GM12891 (cell line): ENCODE measurements at places on chromosomes 5 and 9.

- no peak for DNase-seq
Observed at GRCh38 chr5:65765582-65765981, 43.6 kb downstream of the NLN start.

GRCh38 chr5:4019841-4020240 is 424.2 kb downstream of the IRX1 start:
- DNase-seq: no peak

GRCh38 chr9:120928483-120929228 is 2.1 kb upstream of the TRAF1 start:
- DNase-seq: peak; percentile 53

DNA sequence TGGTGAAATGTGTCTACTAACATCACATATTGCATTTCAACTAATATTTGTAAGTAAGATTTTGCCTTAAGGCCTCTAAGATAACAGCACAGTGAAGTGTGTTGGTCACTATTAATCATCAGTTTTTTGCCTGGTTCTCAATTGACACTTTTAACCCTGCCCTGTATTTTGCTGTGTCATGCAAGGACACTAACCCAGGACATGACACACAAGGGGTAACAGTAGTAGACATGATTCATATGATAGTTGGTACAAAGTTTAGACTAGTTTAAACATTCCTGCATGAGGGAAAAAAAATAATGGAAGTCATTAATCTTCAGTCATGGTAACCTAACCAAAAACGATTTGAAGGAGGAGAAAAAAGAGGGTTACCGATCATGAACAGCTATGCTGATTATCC is 207.0 kb downstream of the DEPDC1B start:
- no peak for DNase-seq

DNA sequence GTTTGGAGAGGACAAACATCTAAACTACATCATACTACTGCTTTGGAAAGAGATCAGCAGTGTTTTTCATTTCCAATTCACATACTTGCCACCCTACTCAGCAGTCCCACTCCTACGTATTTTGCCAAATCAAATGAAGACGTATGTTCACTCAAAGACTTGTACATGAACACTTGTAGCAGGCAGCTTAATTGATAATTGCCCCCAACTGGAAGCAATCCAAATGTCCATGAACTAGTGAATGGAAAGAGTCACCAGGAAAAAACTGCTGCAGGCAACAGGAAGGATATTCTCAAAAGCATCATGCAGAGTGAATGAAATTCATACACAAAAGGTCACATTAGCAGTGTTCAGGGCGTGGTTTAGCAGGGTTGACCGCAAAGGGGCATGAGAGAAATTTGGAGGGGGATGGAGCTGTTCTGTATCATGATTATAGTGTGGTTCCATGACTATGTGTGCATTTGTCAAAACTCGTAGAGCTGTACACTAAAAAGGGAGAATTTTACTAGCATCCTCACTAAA is 38.8 kb downstream of the PAEP start:
- DNase-seq: no peak

DNA sequence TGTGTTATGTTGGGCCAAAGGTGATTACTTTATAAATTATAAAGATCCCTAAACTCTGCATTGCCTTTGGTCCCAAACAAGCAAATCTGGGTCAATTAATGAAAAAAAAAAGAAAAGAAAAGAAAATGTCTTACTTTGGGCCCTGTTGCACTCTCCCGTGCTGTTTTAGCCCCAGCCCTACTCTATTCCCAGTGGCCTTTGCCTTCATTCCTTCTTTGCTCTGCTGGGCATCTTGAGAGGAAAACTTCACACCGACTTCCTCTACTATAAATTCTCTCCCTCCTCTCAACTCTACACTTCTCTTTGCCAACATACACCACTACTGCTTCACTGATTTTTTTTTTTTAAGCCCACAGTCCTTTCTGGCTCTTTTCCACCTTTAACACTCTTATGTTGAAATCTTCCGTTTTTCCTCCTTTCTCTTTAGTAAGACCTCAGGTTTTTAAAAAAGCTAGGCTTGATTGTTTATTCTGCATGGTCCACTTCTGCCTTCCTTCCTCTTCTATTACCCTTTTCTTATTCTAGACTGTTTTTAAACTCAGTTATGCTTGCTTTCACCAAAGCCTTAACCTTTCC is 4.5 kb upstream of the MSMP start:
- no peak for DNase-seq

- peak; percentile 42 for DNase-seq
Observed at GRCh38 chr5:76818844-76819831, at the start of gene F2RL1. TSS of gene F2RL1 (plus strand) at chr5:76819030. CDS start at chr5:76819183, 153 bp downstream.

DNA sequence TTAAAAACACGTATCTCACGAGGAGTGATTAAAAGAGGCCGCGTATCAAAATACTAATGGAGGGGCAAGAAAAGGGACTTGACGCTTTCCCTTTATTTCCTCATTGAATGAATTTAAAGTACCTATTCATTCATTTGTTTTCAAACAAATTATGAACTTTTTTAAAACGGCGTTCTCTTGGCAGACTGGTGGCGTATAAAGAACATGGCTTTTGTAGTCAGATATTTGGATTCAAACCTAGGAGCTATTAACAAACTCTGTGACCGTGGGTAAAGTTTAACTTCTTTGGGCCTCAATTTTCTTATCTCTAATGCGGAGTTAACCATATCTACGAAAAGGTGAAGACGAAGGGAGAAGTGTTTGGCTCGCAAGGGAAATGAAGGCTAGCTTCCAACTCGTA is 876 bp downstream of the CAAP1 start:
- peak; percentile 9 for DNase-seq

- no peak for DNase-seq
Observed at GRCh38 chr9:90098408-90098807, 493.6 kb downstream of the GADD45G start.

GRCh38 chr5:54944364-54944763 is 41.0 kb downstream of the ESM1 start:
- peak; percentile 17 for DNase-seq

DNA sequence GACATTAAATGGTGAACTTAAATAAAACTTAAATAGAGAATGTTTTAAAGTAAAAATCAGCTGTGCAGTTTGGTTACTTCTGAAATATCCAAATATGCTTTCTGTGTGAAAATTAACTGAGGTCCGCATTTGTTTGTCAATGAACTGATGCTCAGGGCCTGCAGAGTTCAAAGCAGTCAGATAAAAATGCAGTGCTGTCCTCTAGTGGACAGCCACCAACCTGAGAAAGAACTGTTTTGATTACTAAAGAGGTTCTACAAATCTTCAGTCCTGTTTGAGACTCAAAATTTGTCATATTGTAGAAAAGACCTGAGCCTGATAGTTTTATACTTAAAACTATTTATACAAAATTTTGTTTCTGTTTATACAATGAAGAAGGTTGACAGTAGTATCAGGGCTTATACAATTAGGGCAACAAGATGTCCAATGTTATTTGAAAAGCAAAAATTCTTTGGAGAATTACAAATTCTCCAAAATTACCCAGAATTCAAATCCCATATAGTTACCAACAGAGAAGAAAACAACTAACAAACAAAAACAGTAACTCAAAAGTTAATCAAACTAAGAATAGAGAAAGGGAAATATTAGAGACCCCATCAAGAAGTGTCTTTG is 232.3 kb upstream of the TBCA start:
- DNase-seq: no peak

DNA sequence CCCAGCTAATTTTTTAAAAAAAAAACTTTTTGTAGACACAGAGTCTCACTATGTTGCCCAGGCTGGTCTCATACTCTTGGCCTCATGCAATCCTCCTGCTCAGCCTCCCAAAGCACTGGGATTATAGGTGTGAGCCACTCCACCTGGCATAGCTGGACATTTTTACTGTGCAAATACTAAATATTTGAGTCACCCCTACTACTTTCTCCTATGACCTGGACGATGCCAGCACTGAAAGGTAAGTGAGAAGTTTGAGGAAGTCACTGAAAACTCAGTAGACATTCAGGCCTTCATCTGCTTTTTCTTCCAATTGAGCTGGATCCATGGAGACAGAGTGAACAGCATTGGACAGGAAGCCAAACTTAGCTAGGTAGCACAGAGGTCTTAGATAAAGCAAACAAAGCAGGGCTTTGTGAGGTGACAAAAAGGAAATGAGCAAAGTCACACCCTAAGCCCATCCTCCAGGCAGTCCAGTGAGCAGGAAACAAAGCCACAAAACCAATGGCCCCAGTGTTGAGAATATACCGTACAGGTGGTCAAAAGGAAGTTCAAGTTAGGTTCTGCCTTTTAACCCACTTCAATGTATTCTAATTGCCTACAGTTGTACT is 192.6 kb upstream of the RASA1 start:
- DNase-seq: no peak

GRCh38 chr9:110605565-110605964 is 26.0 kb upstream of the SVEP1 start:
- no peak for DNase-seq

DNA sequence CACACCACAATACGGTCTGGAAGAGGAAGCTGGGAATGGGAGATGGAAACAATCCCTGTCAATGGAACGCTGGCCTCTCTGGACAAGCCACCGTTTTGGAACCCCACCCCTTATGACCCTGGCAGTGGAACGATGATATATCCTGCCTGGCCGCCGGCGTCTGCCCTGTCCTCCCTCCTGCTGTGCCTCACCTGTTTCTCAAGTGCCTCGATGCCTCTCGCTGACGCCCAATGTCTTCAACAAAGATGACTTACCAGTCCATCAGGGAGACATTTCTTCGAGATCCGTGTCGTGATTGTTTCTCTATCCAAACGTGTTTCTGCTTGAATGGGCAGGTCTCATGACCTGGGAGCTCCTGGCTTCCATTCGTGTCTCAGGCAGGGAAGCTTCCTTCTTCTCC is 476.5 kb downstream of the SPATA31A7 start:
- DNase-seq: no peak

DNA sequence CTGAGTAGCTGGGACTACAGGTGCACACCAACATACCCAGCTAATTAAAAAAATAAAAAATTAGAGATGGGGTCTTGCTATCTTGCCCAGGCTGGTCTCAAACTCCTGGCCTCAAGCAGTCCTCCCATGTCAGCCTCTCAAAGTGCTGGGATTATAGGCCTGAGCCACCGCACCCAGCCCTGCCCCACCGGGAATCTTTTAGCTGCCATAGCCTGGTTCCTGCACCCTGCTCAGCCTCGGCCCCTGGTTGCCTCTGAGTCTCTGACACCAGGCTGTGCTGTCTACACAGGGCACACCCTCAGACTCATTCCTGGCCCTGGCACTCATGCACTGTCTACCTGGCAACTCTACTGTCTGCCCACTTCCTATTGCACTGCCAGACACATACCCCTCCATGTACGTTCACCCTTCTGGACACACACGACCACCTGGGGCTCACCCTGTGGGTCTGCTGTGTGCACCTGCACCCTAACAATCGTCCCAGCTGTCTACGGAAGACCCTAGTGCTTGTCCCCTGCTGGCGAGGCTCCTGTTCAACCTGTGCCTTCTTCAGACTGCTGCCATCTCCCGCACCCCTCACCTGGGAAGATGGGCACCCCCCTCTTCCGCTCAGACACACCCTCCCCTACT is 1.4 kb downstream of the PROP1 start:
- no peak for DNase-seq

- no peak for DNase-seq
Observed at GRCh38 chr5:148993283-148993936, 69.5 kb downstream of the SH3TC2 start.

GRCh38 chr9:111074395-111074794 is 36.1 kb upstream of the LPAR1 start:
- DNase-seq: no peak

- no peak for DNase-seq
Observed at GRCh38 chr5:171595801-171596231, 176.4 kb downstream of the FGF18 start.

DNA sequence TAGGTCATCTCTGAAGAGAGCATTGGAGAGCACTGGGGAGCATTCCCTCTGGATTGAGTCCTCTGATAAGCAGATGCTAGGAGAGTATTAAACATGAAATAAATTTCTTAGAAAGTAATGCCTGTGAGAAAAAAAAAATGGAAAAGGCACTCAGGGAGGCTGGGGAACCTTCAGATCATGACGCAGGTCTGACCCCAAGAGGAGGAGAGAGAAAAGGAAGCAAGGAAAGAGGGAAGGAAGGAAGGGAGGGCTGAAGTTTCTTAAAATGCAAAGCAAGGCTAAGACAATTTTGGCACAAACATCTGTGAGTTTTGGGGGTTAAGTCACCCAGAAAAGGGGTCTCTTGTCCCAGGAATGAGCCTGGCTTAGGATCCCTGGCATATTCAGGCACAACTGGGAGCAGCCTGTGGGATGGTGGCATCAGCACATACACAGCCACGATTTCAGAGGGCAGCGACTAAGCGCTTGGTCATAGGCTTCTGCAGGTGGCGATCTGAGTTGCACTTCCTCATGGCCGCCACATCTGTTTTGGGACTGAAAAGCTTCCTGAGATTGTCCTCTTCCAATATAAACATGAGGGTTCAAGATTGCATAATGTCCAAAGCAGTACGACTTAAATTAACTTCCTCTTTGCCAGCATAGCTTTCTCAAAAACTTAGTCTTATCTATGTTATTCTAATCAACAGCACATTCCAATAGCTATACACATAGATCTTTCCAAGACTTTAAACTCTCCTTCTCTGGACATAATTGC is 692.7 kb downstream of the DNAH5 start:
- DNase-seq: no peak

DNA sequence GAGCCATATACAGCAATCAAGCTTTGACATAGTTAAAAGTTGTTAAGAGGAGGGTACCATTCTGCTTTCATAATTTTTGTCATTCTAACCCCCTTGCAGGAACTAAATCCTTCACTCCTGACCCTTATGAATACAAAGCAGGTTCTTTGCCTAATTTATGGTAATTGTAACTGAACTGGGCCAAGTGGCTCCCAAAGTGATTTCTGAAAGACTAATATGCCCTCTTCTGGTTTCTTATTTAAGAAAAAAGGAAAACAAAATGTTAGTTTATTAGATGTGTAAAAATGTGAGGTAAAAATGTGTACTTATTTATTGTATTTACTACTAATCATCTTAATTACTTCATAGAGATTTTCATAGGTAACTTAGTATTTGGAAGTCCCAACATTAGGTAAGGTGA is 268.5 kb downstream of the BNC2 start:
- DNase-seq: no peak

DNA sequence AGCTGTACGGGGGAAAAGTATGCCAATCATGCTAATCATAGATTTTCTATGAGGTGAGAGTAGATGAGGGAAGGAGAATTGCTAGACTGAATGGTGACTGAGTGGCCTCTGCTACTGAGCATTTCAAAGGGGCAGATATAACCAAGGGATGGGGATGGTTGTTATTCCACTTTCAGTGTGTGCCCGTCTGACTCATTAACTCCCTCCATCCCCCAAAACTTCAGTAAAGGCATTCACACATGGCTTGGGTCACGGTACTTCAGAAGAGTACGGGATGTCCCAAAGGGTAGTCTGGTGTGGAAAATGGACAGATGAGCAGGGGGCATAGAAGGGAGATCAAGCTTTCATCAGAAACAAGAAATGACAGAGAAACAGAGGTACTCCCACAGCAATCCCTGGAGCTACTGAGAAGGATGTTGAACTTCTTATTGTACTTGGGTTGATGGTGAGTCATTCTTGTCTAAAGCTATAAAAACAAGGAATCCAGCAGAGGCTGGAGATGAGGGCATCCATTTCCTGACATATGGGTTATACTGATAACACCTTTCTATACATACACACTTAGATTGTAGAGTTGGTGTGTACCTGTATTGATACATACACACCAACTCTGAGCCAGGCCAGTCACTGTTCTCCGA is 8.9 kb upstream of the TLE4 start:
- no peak for DNase-seq

GRCh38 chr5:54844905-54845566 is 140.4 kb downstream of the ESM1 start:
- DNase-seq: no peak
